ENCODE measurements at places on chromosomes 2 and 18. TPM values are rescaled to one million over a fixed set of nuclear protein-coding genes. Genes with fewer than 3 reads are reported as not detected.

The ASAP2 gene
- 31.0 TPM for total RNA-seq

The ALK gene
- 0.78 TPM for total RNA-seq

DNA sequence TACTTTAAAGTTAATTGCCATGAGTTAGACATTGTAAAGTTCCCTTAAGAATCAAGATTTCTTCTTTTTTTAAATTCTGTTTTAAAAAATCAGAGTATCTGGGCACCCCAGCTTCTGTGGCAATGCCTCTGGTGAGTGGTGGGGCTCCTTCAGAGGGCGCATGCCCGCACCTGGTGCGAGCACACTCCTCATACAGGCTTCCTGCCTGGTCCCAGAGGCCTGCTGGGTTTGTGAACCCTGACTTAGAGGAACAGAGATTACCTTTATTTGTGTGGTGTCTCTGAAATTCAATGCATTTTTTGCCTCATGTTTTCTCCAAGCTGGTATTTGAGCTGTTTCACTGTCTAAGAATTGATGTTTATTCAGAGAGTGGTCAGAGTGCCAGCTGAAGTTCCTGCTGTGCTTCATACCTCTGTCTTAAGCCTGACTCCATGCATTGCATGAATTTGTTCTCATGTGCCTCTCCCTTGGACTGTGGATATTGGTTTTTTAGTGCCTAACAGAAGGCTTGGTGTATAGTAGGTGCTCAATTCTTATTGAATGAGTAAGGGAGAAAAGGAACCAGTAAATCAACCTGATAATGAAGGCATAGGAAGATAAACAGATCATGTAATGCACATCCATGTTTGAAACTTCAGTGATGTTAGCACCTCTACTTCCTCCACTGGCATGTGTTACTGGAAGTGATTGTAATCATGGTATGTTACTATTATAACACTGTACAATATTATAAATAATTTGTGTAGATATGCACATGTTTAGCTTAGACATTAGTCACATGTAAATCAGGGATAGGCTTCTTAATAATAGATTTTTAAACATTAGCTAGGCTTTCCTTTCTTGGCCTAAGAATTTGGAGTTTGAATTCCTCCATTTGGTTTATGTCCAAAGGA is 29.0 kb downstream of the PHLPP1 start:
- no peak for DNase-seq

GRCh38 chr2:232542715-232543467 is 3.4 kb downstream of the CHRNG start:
- DNase-seq = no peak

DNA sequence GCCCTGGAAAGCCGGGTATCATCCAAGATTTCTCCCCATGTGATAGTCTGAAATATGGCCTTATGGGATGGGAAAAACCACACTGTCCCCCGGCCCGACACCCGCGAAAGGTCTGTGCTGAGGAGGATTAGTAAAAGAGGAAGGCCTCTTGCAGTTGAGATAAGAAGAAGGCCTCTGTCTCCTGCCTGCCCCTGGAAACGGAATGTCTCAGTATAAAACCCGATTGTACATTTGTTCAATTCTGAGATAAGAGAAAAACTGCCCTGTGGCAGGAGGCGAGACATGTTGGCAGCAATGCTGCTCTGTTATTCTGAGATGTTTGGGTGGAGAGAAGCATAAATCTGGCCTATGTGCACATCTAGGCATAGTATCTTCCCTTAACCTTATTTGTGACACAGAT is 26.8 kb downstream of the RUFY4 start:
- no peak for DNase-seq

Data from occipital lobe (tissue), 3 donors.